Stimulated activated CD8-positive, alpha-beta memory T cell treated with anti-CD3 and anti-CD28 coated beads, Interleukin-15, amount 100 ng/mL, for 4 hours (primary cell): ENCODE measurements at places on chromosomes 2 and 18.
A peak's percentile ranks its signal among the peaks of the same experiment; 100 is the strongest.

- DNase-seq: no peak
Observed at GRCh38 chr2:38138419-38138818, 62.5 kb upstream of the CYP1B1 start.

- DNase-seq: no peak
Observed at GRCh38 chr2:3238951-3239841, 138.4 kb downstream of the EIPR1 start.

- DNase-seq: no peak
Observed at GRCh38 chr2:99637159-99637697, 147.4 kb upstream of the REV1 start.

GRCh38 chr2:231786177-231786916, at the start of gene COPS7B:
Gene COPS7B, plus strand, starts transcription at chr2:231786445. Its CDS starts 2,126 bp downstream, at chr2:231788571.
- peak; percentile 63 for DNase-seq

DNA sequence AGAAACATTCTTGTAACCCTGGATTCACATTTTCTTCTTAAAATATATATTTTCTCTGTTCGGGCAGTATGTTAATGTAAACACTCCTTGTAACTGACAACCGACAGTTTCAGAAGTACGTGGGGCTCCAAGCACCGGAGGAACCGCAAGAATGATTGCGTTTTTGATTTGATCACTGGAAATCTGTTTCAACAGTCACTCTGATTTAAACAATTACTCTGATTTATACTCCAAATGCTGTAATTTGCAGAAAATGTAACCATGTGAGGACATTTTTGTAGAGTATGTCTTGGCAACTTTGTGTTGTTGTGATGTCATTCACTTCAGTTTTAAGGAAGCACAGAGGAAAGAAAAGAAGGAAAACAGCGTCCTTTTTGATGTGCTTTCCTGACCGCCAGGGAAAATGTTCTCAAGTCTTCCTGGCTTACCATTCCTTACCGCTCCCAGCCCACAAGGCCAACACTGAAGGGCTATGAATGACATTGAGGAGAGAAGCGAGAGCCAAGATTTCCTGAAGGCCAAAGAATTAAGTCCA, 77.7 kb downstream of the APOB start:
- DNase-seq: no peak

DNA sequence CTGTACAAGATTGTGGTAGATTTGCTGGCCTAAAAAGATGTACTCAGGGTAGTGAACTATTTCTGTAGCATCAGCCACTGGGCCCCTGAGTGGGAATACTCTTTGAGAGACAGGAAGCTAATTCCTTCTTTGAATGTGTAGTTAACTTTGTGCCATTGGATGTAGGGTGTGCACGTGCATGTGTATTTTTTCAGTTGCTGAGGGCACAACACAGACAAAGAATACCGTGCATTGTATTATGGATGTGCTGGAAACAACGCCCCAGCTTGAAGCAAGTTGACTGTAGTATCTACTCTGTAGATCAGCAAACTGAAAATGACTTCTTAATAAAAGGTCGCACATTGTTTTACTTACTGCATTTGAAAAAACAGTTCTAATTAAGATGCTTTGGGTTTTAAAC, 14.1 kb downstream of the CRIM1 start:
- no peak for DNase-seq

- peak; percentile 32 for DNase-seq
Observed at GRCh38 chr2:120231564-120231973, 8.4 kb upstream of the TMEM185B start.
